ENCODE measurements at places on chromosomes 6 and 20. TPM values are rescaled to one million over a fixed set of nuclear protein-coding genes. Genes with fewer than 3 reads are reported as not detected.

- DNase-seq, result no peak
Measured at GRCh38 chr20:51156041-51156982, 133.4 kb upstream of the KCNG1 start.

DNA sequence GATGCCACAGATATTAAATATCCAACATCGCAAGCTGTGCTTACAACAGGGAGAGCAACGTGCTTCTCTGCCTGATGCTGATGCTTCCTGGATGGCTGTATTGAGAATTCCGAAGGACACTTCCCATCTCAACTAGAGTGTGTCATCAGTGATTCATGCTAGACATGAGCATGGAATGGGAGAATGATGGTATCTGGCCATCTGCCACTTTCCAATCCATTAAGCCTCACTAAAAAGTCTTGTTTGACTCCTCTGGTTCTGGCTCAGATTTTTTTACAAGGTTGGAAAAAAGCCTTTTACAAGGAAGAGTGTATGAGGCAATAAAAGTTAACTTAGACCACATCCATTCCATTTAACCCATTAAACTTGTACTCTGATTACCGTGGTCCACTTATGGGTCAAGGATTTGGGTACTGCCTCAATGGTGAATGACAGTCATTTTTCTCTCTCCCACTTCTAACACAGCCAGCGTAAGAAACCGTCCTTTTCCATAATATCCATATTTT, 265.3 kb downstream of the UST start:
- no peak for DNase-seq

DNA sequence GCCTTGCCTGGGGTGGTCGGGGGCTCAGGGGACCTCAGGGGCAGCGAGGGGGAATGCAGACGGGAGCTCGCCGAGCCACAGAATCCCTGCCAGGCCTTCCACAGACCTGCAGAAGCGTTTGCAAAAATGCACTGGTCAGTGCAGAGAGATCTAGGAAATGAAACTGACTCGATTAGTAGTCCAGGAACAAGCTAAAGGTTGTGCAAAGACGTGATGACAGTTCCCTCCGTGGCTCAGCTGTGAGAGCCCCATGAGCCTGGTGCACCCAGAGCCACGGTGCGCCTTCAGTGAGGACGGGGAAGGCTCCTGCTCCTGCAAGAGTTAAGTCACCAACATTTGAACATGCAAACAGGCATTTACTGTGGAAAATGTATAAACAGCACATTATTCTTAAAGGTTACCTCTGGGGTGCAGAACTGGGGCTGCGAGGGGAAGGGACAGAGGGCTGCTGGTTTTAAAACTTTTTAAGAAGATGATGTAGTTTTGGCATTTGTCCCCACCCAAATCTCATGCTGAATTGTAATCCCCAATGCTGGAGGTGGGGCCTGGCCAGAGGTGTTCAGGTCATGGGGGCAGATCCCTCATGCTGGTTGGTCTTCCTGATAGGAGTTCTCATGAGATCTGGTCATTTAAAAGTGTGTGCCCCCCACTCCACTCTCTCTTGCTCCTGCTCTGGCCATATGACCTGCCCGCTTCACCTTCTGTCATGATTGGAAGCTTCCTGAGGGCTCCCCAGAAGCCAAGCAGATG, 147.3 kb downstream of the DLL1 start:
- DNase-seq, result no peak

DNA sequence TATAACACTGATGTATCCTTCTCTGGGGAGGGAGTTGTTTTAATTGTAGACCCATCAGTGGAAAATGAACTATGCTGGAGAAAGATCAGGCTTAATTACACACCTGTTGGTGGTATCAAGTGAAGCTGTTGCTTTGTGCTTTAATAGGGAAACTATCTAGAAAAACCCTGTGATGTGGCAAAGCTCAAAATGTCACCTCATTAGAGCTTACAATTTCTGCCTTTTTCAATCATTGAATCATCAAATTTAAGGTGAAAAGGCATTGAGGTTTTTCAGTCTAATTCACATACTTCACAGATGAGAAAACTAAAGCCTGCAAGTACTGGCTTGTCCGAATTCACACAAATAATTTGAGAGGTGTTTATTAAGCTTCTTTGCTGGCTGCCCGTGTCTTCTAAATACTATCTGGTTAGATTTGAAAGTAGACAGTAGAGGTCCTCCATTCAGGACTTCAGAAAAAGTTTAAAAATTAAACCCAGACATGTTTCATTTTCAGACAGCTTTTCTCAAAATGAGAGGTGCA, 143.3 kb upstream of the MAP3K7 start:
- no peak for DNase-seq

Gene NOX3
- not detected for polyA plus RNA-seq

Gene THBD
- 0.96 TPM for polyA plus RNA-seq

Gene TBX18
- not detected for polyA plus RNA-seq

GRCh38 chr6:152223636-152224035, 413.5 kb downstream of the SYNE1 start:
- no peak for DNase-seq

DNA sequence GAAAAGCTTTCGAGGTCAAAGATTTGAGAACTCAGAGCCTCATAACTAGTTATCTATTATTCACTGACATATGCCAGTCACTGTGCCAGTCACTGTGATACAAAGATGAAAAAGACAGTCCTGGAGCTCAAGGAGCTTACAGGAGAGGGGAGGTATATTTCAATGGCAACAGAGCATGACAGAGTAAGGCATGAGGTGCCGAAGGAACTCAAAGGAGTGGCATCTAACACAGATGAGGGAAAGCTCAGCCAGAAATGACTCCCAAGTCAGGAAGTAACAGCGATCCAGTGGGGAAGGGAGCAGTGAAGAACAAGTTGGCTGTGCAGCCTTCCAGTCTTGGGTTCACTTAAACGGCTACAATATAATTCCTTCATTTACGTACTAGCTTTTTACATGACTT, 46.6 kb downstream of the DTNBP1 start:
- DNase-seq, result no peak

Gene HSP90AB1
- 309 TPM for polyA plus RNA-seq

DNA sequence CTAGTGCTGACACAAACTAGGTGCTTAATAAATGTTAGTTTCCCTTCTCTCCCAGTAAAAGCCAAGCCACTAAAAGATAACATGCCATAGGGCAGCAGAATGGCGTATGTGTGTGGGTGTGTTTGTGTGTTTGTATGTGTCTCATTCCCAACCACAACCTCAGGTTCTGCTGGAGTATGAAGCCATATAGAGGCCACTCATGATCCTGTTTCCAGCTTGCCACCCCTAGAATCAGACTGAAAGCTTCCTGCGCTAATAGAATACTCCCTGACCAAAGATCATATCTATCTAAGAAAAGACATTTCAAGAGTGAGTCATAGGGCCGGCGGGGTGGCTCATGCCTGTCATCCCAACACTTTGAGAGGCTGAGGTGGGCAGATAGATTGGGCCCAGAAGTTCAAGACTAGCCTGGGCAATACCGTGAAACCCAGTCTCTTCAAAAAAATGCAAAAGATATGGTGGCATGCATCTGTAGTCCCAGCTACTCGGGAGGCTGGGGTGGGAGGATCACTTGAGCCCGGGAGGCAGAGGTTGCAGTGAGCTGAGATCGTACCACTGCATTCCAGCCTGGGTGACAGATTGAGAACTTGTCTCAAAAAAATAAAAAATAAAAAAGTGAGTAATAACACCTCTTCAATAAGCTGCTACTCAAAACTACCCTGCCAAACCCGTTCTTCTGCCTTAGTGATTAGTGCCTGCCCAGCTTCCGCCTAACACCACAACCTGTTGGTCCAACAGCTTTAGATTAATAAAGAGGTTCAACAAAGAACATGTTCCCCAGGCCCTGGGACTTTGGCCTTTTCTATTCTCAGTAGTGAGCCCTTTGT, 11.8 kb upstream of the SNRPC start:
- no peak for DNase-seq

DNA sequence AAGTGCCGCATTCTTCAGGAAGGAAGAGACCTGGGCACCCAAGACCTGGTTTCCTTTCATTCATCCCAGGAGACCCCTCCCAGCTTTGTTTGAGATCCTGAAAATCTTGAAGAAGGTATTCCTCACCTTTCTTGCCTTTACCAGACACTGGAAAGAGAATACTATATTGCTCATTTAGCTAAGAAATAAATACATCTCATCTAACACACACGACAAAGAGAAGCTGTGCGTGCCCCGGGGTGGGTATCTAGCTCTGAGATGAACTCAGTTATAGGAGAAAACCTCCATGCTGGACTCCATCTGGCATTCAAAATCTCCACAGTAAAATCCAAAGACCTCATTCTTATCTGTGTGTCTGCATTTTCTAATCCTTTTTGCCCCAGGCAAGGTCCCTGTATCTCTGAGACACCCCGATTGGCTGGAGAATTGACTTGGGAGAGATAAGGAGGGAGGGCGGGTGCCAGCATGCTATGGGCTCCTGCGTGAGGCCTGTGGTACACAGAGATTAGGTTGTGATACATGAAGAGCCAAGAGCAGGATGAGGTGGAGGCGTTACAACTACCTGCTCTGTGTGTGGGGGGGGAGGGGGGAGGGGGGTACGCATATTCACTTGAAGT, 4.8 kb downstream of the MUC21 start:
- DNase-seq, result no peak

Gene POPDC3
- polyA plus RNA-seq, result not detected

DNA sequence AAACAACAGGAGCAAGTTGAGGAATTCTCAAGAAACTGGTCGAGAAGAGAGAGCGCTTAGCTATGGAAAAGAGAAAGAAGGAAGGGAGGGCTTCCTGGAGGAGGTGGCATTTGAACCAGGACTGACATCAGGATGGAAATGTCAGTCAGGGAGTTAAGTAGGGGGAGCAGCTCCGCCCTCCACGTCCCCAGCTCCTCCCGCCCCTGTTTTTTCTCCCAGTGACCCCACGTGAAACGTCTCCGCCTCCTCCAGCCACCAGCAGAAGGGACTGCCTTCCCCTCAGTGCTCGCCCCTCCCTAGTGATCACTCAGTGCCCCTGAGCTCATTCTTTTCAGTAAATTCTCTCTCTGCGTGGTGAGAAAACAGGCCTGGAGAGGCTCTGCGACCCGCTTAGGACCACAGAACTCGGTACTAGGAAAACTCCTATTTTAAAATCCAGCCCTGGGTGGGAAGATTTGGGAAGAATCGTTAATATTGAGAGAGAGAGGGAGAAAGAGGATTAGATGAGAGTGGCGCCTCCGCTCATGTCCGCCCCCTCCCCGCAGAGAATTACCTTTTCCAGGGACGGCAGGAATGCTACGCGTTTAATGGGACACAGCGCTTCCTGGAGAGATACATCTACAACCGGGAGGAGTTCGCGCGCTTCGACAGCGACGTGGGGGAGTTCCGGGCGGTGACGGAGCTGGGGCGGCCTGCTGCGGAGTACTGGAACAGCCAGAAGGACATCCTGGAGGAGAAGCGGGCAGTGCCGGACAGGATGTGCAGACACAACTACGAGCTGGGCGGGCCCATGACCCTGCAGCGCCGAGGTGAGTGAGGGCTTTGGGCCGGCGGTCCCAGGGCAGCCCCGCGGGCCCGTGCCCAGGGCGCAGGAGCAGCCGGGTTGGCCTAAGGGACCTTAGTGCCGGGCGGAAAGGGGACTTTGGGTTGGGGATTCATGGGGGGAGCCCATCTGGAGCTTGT, 4.6 kb downstream of the HLA-DPB1 start:
- DNase-seq, result no peak

DNA sequence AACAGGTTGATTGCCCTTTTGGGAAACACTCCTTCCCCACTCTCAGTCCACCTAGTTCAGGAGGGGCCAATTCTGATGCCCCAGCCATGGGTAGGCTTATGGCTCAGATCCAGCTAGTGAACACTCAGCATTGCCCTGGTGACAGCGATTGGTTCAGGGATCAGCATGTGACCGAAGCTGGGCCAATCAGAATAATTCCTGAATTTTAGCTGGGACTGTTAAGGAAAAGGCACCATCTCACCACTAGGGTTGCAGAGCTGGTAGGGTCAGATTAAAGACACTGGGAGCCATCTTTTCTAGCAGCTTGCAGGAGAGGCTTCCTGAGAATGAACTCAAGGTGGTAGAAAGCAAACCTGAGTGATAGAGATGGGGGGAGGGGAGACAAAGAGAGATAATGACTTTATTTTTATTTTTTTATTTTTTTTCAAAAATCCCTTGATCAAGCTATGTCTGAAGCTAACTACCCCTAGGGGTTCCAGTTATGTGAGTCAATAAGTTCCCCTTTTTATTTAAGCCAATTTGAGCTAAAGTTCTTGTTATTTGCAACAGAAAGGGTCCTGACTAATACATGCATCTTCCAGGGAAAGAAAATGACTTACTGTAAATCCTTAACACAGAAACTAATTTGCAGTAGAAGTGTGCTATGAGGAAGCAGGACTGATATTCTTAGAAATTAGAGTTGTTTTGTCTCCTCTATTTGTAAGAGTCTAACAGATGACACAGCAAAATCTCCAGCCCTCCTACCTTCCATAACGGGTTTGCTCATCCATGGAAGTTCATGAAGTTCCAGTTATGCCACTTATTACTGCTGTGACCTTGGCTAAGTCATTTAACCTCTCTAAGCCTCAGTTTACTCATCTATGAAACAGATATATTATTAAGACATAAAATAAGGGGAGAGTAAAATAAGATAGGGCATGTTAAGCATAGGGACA, 44.7 kb downstream of the EYA2 start:
- DNase-seq, result no peak

DNA sequence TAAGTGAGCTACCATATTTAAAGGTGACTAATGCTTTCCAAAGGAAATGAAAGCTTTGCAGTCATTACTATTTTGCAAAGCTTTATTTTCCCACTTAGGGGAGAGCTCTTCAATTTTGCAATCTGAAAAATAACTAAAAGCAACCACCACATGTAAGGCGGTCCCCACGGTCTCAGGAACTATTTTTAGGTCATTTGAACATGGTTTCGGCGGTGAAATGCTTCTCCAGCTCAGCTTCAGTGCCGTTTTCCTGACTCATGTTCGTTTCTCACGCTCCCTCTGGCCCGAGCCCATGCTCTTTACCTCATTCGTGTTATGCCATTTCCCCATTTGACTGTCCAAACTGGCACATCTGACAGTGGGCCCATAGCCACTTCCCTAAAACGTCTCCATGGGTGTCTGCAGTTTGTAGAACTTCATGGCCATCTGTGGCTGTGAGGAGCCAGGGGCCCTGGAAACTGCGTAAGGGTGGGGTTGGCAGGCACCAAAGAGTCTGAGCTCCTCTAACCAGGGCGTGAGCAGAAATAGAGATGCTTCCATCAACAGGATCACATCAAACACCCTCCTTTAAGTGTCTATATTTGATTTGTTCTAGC, 46.5 kb downstream of the ADTRP start:
- DNase-seq, result peak; percentile 5

Gene PPIL4
- polyA plus RNA-seq, result 9.4 TPM

Gene SLPI
- polyA plus RNA-seq, result not detected

DNA sequence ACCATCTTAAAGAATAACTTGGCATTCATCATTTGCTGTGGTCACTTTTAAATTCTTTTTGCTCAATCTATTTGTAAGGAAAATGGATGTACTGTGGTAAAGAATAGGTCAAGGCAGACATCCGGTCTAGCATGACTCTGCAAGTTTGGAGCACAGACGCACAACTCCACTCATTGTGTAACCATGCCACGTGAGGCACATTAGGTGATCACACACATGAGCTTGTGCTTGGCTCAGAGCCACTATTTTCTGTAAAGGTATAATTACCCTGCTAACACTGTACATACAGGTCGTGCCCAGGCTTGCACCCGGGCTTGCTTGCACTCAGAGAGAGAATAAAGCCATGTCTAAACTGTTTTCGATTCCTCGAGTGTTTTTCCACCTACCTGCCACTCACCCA, 1289.1 kb upstream of the ADGRB3 start:
- no peak for DNase-seq

- no peak for DNase-seq
Measured at GRCh38 chr6:34049395-34050342, 96.2 kb downstream of the GRM4 start.

Gene TFAP2D
- polyA plus RNA-seq, result not detected

- DNase-seq, result no peak
Measured at GRCh38 chr20:48819821-48820648, 7.8 kb downstream of the PREX1 start.
